ENCODE measurements at places on chromosomes 7 and 10.
A peak's percentile ranks its signal among the peaks of the same experiment; 100 is the strongest.

GRCh38 chr7:27249724-27250556, 7.3 kb downstream of the EVX1 start:
- no peak for DNase-seq

- DNase-seq: no peak
These were observed 223.9 kb upstream of the PPP2R2D start for GRCh38 chr10:131676800-131677421.

GRCh38 chr10:104441329-104442000, 87.8 kb downstream of the CFAP58 start:
- DNase-seq: peak; percentile 98

DNA sequence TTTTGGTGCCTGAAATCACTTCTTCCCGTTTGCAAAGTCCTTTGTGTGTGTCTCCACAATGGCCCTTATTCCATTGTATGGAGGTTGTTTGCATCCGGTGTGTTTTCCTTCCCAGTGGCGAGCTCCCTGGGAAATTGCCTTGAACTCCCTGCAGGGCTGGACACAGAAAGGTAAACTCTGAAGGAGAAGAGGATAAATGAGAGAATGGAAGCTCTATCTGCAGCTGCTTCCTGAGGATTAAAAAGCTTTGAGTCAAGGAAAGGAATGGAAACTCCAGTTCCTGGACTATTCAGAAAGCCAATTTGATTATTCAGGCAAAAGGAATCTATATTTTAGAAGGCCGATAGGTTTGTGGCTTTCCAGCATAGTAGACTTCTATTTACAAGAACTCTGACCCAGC, 4.4 kb upstream of the GRK5 start:
- DNase-seq: peak; percentile 76

DNA sequence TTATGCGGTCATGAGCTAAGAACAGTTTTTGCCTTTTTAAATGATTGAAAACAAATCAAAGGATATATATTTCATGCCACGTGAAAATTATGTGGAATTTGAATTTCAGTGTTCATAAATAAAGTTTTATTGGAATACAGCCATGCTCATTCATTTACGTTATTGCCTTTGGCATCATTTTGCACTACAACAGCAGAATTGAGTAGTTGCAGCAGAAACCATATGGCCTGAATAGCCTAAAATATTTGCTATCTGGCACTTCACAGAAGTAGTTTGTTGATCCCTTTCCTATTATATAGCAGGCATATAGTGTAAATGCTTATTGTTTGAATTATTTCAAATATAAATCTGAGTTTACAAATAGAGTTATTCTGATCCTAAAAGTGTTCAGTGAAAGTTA, 59.7 kb downstream of the AUTS2 start:
- DNase-seq: no peak

DNA sequence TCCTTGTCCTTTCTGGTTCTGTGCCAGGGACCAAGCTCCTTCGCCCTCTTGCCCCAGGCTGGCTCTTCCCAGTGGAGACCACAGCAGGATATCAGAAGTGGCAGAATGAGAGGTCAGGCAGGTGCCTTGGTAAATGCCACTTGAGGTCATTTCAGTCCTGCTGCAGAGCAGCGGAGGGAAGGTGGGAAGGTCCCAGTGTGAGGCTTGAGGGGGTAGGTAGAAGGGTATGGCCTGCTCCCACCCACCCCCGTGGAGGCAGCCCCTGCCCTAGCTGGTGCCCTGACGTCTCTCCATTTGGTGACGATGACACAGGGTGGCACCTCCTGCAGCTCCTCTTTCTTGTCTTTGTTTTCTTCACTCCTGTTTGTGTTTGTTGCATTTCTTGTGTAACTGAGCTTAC, 538.8 kb downstream of the TCERG1L start:
- no peak for DNase-seq

- DNase-seq: peak; percentile 16
These were observed 3.4 kb upstream of the KMT2E start for GRCh38 chr7:105010504-105011130.

DNA sequence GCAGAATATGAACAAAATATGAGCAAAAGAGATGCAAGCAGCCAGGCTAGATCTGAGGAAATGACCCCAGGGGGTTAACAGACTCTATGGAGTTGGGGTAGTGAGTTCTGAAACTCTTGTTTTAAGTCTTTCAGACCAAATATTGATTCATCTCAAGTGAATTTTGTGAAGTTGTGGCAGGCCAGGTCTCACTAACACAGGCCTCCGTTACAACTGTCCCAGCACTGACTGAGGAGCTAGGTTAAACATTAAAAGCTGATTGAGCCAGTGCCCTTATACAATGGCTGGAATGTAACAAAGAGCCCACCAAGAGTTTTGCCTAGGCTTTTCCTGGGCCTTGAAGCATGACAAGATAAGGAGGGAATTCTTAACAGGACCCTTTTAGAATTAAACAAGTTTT, 192.3 kb upstream of the STK17A start:
- DNase-seq: no peak

- no peak for DNase-seq
These were observed 7.4 kb upstream of the SMIM30 start for GRCh38 chr7:113125728-113126127.

- no peak for DNase-seq
These were observed 355.9 kb upstream of the C7orf33 start for GRCh38 chr7:148234715-148235114.

DNA sequence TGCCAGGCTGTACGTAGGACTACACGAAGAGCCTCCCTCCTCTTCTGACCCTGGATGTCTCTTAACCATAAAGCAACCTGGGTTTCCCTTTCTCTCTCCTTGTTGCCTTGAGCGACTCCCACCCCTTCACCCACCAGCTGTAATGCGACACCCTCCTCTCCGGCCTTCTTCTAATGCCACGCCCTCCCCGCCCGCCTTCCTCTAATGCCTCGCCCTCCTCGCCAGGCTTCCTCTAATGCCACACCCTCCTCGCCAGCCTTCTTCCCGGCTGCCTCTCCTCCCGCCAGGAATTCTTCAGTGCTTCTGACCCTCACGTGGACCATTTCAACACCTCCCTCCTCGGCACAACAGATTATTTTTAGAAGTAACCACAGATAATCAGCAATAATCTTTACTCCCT, 348.5 kb upstream of the SHH start:
- no peak for DNase-seq

DNA sequence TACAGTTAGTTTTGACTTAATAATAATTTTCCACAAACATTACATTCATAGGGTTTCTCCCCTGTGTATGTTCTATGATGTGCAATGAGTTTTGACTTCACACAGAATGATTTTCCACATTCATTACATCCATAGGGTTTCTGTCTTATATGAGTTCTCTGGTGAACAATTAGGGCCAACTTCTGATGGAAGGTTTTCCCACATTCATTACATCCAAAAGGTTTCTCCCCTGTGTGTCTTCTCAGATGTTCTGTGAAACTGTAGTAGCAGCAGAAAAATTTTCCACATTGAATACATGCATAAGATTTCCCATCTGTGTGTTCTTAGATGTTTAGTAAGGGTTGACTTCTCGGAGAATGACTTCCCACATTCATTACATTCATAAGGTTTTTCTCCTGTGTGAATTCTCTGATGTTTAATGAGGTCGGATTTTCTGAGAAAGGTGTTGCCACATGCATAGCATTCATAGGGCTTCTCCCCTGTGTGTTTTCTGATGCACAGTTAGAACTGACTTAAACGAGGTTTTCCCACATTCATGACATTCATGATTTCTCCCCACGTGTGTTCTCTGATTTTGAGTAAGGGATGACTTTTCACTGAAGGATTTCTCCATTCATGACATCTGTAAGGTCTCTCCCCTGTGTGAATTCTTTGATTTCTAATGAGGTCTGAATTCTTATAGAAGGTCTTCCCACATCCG, 118.5 kb downstream of the ZNF33B start:
- no peak for DNase-seq

- DNase-seq: no peak
These were observed 85.0 kb downstream of the ZMIZ1 start for GRCh38 chr10:79153745-79154144.

DNA sequence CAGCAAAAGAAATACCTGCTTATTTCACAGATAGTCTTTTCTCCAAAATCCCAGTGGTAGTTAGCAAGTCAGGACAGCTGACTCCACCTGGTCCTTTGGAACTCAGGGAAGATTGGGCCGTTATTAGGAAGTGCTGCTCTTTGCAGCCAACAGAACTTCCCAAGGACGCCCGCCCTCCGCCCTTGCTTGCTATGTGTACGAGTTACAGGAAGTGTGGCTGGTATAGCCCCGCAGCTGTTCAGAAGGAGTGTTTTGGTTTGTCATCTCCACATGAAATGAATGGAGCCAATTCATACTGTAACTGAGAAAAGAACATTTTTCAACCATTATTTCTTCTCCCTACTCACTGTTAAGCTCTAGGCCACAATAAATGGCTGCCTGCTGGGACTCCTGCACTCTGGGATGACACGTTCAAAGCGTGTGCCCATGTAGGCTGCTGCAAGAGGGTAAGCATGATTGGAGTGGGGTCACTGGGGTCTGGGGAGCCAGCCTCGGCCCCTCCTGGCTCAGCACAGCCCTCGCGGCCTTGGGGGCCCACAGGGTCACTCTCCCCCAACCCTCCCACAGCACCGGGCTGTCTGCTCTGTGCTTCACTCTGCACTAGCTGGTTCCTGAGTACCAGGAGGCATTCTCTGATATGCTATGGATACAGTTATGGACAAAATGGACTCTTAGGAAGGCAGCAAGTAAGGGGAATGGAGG, 244.0 kb downstream of the EBF3 start:
- no peak for DNase-seq

- peak; percentile 22 for DNase-seq
These were observed 39.8 kb upstream of the EPC1 start for GRCh38 chr10:32386623-32387260.

DNA sequence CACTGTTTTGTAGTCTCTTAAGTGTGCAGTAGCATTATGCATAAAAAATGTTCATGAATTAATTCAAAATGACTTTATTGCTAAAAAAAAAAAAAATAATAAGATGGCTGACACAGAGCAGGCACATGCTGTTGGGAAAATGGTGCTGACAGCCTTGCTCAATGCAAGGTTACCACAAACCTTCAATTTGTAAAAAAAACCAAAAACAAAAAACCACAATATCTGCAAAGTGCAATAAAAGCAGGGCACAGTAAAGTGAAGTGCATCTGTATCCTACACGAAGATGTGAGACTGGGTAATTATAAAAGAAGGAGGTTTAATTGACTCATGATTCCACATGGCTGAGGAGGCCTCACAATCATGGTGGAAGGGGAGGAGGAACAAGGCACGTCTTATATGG, 185.8 kb downstream of the USP6NL start:
- no peak for DNase-seq

- DNase-seq: no peak
These were observed 57.4 kb upstream of the SVIL start for GRCh38 chr10:29692121-29692539.

- no peak for DNase-seq
These were observed 81.6 kb upstream of the C1QL3 start for GRCh38 chr10:16603308-16603707.

GRCh38 chr10:75542906-75543305, 111.5 kb downstream of the LRMDA start:
- peak; percentile 32 for DNase-seq

DNA sequence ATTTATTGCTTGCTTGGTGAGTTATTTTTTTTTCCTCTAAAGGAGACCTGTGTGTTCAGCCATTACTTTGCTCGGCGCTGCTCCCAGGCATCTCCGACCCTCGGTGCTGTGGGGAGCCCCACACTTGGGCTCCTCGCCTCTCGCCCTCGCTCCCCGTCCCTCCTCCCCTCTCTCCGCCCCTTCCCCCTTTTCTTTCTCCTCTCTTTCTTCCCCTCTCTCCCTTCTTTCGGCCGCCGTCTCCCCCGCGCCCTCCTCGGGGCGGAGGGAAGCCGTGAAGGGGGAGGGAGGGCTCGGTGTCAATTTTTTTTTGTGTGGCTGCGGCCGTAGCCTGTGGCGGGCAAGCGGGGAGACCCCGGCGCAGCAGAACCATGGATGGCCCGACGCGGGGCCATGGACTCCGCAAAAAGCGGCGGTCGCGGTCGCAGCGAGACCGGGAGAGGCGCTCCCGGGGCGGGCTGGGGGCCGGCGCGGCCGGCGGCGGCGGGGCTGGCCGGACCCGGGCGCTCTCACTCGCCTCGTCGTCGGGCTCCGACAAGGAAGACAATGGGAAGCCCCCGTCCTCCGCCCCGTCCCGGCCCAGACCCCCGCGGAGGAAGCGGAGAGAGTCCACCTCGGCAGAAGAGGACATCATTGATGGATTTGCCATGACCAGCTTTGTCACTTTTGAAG, 1.1 kb downstream of the AUTS2 start:
- no peak for DNase-seq

- peak; percentile 50 for DNase-seq
These were observed 50.6 kb downstream of the ZNF438 start for GRCh38 chr10:30980951-30981616.

DNA sequence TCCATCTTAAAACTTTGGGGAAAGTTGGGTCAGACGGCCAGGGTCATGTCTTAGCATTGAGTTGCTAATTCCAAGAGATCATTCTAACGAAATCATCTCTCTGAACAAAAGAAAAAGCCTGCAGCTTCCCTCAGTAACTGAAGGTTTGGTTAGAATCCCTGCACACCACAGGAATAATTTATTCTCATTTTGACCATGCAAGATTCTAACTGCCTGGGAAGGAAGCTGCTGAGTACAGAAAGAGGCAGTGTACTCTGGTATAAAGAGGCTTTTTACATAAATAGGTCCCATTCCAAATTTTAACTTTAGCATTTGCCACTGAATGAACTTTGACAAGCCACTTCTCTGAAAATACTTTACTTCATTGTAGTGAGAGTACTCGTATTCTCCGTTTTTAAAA, 76.9 kb upstream of the RSBN1L start:
- no peak for DNase-seq

DNA sequence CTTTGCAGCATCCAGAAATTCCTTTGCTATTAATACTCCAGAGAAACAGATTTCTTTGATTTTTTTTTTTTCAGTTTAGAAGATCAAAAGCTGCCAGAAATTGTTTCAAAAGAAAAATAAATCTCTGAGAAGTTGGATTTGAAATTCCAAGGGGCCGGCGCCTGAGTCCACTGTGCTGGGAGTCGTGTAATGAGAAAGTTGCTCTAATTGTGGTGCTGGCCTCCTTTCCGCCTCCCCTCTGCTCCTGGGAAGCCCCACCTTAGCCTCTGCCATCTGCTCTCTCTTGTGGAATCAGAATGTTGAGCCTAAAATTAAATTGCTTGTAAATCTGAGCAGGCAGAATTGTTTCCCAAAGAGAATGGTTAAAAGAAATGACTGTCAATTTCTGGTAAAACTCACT, 93.3 kb downstream of the EMX2 start:
- DNase-seq: no peak

GRCh38 chr7:123216825-123217224, 17.1 kb upstream of the SLC13A1 start:
- no peak for DNase-seq

Measured in EH (cell line).